ENCODE measurements at places on chromosomes 3 and 15.

- no peak for DNase-seq
Observed at GRCh38 chr3:79314544-79314943, 453.3 kb downstream of the ROBO1 start.

- DNase-seq, result no peak
Observed at GRCh38 chr3:11434017-11434526, 161.9 kb downstream of the ATG7 start.

DNA sequence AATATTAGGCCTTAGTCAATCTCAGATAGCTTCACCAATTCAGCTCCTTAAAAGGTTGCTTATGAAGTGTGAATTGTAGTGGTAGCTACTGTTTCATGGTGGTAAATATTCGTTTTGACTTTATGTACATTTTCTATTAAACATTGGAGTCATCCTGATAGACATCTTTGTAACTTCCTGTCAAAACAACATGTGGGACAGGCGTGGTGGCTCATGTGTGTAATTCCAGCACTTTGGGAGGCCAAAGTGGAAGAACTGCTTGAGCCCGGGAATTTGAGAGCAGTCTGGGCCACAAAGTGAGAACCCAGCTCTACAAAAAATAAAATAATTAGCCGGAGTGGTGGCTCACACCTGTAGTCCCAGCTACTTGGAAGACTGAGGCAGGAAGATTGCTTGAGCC, 2.0 kb upstream of the TRIM59 start:
- no peak for DNase-seq

DNA sequence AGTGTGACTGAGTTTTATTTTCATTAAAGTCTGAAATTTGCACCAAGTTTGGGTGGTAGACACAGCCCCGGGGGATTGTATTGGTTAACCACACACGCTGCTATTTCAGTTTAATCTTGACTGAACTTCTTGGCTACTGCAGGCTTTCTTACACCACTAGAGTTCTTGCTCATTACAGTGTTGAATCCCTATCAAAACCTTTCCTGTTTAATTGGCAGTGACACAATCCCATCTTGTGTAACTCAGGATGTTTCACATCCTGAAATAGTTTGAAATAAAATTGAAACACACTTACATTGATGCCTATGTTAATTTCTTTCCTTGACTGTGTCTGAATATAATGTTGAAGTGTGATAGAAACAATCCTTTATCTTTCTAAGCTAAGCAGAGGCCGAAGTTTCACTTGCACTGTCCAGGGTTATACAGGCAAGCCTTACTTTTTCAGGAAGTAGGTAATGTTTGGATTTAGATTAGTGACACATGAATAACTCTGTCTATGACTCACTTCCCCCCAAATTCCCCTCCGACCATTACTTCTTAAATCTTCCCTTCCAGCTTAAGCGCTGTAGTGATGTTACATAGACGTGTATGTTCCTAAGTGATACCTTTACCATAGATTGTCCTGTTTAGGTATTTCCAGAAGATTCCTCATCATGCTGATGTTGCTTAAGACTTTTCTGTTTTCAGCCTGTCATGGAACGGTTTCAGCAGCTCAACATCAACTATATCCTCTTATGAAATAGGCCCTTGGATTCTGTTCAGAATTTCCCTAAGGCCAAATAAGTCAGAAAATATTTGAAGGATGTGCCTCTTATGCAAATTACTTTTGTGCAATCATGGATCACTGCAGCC, 16.8 kb downstream of the ATG7 start:
- DNase-seq, result no peak

DNA sequence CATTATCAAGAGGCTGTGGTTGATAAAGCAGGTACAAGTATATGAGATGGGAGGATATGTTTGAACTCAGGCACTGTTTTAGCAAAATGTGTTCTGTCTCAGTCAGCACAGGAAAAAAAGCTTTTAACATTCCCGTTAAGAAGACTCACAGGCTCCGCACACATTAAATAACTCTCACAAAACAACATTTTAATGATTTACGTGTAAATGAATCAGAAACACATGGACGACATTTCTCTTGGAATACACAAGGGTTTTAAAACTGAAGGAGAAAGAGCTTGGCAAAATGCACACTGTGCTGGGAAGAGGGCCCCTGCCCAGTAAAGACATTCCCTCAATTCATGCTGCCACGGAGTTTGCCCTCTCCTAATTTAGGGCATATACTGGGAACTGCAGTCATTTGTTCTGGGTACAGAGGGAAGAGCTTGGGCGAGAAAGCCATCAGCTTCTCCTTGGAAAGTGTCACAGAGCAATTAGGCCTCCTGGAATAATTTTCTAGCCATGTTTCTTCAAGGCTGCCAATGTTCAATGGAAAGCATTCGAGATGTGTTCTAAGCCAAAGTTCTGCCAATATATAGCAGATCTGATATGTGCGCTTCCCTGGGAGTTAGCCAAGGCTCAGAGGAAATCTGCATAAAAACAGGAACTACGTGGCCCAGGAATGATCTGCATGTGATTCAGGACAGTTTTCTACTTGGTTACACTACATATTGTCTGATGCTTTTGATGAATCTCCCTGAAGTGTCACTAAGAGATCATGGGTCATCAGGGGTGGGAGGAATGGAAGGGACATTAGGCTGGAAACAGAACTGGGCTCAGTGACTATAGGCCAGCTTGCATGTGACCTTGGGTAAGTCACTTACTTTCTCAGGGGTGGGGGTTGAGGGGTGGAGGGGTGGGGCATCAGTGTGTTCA, 2.2 kb upstream of the MASP1 start:
- DNase-seq, result no peak

GRCh38 chr15:51735228-51736010, 2.0 kb downstream of the LYSMD2 start:
- no peak for DNase-seq

GRCh38 chr15:34365091-34365825, 1.7 kb downstream of the LPCAT4 start:
- no peak for DNase-seq

- no peak for DNase-seq
Observed at GRCh38 chr3:126835472-126836219, 131.6 kb downstream of the CHCHD6 start.

- DNase-seq, result no peak
Observed at GRCh38 chr15:93899817-93900216, 331.5 kb upstream of the MCTP2 start.

DNA sequence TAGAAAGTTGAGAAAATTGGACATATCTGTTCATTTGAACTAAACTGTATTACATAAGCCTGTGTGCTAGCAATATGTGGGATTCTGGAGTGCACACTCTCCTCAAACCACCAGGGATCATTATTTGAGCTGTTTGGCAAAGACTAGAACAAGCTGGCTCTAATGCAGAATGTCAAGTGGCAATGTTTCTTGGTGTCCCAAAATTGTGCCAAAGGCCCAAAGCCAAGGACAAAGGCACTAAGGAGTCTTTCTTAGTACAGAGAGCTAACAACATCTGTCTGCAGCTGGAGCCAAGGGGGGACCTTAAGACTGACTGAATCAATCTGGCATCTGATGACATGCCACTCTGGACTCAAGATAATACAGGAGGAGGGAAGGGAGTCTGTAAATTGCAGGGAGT, 76.7 kb upstream of the STRIT1 start:
- DNase-seq, result no peak

GRCh38 chr3:102087236-102087635, 237.9 kb downstream of the NFKBIZ start:
- DNase-seq, result no peak

- no peak for DNase-seq
Observed at GRCh38 chr3:135268941-135269532, 474.0 kb downstream of the EPHB1 start.

DNA sequence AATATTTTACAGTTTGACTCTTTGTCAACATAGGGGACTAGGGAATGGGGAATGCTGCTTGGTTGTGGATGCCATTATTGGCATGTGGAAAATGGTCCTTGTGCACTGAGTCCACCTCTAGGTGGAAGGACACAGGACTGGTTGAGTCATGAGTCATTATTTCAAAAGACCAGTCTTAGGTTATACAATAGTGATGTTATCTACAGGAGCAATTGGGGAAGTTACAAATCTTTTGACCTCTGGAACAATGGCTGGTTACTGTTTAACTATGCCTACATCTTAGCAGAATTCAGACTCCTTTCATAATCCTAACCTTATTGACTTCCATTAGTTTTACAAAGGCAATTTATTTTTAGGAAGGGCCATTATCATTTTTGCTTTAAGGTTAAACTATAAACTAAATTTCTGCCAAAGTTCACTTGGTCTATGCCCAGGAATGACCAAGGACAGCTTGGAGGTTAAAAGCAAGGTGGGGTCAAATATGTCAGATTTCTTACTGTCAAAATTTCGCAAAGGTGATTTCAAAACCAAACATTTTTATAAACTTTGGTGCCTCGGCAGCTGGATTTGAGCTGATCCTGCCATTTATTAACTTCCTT, 11.8 kb upstream of the CCR8 start:
- no peak for DNase-seq

DNA sequence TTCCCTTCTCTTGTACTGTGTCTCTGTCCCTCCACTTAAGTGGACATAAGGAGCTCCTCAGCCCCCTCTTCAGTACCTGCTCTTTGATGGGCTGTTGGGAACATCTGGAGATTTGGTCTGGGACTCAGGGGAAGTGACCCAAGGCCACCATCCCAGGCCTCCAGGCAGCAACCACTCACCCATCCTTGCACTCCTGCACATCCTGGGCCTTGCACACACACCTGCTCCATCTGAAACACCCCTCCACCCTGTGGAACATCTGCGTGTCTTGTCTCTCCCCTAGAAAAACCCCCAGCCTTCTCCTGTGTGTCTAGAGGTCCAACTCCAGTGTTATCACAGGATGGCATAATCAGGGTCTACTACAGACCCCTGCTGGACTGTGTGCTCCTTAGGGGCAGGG, 74.3 kb downstream of the ABTB1 start:
- no peak for DNase-seq

- no peak for DNase-seq
Observed at GRCh38 chr3:30236011-30236410, 370.4 kb upstream of the TGFBR2 start.

DNA sequence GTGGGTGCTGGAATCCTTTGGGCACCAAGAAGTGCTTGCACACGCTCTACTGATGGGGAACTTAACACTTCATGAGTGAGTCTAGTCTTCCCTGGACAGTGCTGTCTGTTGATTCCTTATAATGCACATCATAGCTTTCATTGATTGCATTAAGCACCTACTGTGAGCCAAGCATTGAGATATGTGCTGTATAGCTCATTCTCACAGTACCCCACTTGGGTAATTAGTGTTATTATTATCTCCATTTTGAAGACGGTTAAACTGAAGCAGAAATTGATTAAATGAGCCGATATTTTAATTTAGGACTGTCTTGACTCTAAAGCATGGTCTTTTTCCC, 504 bp upstream of the PDHB start:
- no peak for DNase-seq

- no peak for DNase-seq
Observed at GRCh38 chr3:18283680-18284079, 141.5 kb downstream of the SATB1 start.

GRCh38 chr3:128679338-128679737, 28.7 kb upstream of the RPN1 start:
- DNase-seq, result no peak

GRCh38 chr15:37880009-37880834, 54.2 kb upstream of the TMCO5A start:
- DNase-seq, result no peak

GRCh38 chr15:74252291-74252690, 16.2 kb downstream of the CCDC33 start:
- no peak for DNase-seq

DNA sequence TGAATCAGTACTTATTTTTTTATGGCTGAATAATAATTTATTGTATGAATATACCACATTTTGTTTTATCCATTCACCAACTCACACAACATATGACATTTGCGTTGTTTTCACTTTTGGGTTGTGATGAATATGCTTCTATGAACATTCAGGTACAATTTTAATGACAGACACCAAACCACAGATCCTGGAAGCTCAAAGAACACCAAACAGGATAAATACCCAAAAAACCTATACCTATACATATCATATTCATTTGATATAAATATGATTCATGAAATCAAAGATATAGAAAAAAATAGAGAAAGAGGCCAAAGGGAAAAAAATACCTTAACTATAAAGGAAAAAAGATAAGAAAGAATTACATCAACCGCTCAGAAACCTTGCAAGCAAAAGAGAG, 35.8 kb downstream of the FAM240A start:
- no peak for DNase-seq

DNA sequence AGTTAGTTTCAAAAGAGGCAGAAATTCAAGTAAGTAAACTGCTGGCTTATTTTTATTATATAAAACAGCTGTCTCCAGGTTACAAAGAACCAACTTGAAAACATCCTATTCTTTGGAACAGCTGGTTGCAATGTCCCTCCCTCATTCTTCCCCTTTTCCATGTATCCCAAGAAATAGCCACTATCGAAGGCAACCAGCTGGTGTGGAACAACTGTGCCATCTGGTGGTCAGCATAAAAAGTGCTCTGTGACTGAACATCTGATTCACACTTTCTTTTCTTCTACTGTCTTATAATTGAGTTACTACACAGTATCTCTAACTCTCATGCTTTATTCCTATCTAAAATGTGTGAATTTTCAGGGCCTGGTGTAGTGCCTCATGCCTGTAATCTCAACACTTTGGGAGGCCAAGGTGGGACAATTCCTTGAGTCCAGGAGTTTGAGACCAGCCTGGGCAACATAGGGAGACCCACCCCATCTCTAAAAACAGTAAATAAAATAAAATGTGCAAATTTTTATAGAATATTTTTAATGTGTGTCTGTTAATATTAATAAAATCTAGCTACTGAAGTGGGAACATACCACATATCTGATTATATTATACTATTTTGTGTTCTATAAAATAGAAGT, 9.6 kb downstream of the OSBPL11 start:
- no peak for DNase-seq

DNA sequence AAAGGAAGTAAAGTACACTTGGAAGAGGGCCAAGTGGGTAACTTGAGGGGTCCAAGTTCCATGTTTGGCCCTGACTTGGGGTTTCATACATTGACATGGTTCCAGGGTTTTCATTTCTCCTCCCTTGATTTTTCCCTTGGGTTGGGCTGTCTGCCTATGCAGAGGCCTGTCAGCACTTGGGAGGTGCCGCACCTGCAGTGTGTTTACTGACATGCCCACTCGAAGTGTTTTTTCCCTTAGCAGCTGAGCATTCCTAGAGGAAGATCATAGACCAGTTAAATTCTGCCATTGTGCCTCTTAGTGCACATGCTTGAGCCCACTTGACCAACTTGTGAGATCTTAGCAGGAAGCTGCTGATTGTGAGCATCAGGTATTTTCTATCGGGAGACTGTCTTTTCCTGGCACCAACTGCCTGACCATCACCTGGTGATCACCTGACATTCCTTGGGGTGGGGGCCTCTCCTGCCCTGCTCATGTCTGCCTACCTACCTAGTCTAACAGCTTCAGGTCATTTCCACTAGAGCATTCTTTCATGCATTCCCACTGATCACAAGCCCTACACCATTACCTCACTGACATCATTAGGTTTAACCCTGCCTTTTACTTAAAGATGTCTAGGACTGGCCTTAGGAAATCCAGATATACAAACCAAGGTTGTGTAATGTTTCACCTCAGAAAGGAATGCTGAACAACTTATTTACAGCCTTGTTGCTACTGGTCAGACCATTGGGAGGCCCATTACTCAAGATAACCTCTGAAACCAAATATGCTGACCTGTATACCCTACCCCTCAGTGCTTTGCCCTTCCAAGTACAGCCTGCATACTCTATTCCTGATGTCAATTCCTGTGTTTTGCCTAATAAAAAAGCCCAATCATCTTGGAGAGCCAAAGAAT, 68.3 kb downstream of the CD47 start:
- DNase-seq, result no peak

- DNase-seq, result no peak
Observed at GRCh38 chr15:95757171-95757570, 573.3 kb upstream of the NR2F2 start.
